ENCODE measurements at places on chromosomes 3 and 15. TPM values are rescaled to one million over a fixed set of nuclear protein-coding genes. Genes with fewer than 3 reads are reported as not detected.

- DNase-seq: no peak
Observed at GRCh38 chr3:111669926-111670630, 74.9 kb upstream of the ZBED2 start.

DNA sequence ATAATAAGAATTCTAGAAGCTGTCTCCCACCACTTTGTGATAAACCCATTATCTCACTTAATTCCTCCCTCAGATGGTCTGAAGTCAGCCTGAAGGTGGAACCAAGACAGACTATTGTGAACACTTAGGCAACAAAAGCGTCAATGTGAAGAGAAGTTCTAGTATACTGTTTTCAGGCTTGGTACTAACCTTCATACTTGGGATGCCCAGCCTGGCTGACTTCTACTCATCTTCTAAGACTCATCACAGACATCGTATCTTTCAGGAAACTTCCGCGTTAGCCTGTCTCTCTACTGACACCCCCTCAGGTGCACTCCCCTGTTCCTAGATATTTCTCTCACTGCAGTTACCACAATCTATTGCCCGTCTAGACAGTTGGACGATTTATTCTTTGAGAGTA is 201.2 kb downstream of the SATB1 start:
- no peak for DNase-seq

- DNase-seq: no peak
Observed at GRCh38 chr15:77455696-77456321, 35.1 kb downstream of the HMG20A start.

DNA sequence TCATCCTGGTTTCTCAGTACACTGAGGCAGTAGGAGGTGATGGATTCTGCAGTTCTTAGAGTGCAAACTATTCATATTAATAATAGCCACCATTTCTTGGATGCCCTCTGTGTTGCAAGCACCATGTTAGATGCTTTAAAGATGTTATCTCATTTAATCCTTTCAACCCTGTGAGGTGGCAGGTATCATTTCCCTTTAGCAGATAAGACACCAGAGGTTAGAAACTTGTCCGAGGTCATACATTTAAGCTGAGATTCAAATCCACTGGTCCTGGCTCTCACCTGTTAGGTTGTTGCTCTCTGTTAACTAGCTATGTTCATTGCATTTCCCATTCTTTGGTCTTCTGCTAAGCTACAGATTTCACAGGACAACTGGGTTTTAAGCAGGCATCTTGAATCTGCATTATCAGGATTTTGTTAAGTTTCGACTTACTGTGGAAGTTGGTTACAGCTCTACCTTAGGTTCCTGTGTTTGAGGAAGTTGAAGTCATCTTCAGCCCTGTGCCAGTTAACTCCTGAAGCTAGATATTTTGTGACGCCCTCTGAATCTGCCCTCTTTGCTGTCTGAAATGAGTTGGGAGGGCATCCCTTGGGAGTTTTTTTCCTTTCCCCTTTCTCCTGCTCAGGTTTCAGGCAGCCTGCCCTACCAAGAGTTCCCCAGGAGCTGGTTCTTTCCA is 6.4 kb downstream of the PDE8A start:
- DNase-seq: no peak

DNA sequence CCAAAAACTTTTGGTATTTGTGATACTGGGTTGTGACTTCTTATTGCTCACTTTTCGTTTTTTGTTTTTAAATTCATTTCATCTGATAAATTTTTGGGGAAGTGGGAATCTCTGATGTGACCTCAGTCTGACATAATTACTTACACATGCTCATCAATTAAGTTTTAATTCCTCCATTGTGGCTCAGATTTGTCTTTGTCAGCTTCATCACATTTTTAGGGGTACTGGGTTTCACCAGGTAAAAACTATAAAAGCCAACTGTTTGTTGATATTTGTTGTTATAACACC is 425.3 kb upstream of the TGFBR2 start:
- DNase-seq: no peak

- DNase-seq: no peak
Observed at GRCh38 chr15:71215126-71215894, 100.0 kb downstream of the THSD4 start.

GRCh38 chr3:98739266-98739665 is 23.9 kb upstream of the ST3GAL6 start:
- no peak for DNase-seq

DNA sequence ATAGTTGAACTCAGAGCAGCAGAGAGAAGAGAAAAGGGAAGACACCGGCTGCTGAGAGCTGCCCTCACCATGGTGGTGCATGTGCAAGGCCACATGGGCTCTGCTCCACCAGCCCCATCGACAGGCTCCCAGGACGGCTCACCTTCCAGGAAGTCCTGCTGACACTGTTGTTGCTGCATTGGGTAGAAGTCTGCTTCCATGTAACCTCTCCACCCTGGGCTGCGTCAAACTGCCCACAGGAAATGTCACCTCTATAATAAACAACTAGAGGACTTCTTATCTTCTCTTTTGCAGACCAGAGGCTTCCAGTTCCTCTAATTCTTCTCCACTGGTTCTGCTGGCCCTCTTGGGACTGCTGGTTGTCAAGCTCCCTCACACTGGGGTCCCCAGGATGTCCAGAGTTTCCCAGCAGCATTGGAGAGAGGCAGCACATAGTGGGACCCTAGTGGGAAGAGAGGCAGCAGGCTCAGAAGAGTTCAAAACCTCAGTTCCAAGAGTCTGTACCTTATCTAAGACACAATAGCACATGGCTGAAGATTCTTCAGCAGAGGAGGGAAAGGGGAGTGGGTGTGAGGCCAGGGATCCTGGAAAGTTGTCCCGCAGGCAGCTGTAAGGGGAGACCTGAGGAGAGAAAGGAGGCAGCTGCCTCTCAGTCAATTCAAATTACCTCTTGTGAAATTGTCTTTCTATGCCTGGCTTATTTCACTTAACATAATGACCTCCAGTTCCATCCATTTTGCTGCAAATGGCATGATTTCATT is 5.8 kb upstream of the CCR3 start:
- no peak for DNase-seq

DNA sequence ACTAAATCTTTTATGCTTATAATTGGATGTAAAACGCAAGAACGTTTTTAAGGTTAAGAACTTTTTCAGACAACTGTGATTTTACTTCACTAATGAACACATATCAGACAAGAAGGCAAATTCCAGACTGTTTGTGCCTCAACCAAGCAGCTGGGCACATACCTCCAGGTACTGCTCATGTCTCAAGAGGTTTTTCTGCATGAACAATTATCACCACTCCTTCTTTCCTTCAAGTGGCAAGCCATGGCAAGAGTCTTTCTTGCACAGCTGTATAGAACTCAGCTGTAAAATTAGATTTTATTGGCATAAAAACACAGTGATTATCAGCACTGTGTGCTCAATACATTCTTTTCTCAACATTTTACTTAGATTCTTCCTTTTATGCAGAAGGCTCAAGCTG is 64.3 kb downstream of the FNDC3B start:
- DNase-seq: no peak

DNA sequence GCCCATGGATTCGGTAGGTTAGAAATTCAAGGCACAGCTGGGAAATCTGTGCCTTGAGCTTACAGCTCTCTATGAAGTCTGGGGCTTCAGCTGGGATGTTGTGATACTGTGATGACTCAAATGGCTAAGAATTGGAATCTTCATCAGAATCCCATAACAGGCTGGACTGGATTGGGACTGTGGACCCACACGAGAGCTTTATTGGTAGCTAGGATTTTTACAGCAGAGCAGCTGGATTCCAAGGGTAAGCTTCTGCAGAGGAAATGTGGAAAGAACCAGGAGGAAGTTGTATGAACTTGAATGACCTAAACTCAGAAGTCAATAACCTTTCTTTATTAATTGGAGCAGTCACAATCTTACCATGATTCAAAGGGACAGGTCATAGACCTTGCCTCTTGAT is 1187.1 kb downstream of the ROBO1 start:
- no peak for DNase-seq

DNA sequence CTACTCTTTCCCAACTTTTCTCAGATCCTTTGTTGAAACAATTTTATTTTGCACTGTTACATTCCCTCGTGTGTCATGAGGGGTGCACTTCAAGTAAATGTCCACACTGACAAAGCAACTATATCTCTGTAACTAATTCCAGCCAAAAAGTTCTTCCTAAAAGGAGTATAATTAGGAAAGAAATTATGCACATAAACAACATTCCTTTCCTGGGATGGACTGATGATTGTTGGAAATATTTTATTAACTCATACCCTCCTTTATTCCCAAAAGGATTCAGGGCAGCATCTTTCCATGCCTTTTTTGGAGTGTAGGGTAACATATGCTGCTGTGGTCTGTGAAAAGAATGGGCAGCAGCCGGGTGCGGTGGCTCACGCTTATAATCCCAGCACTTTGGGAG is 426.1 kb upstream of the THBS1 start:
- DNase-seq: no peak

- DNase-seq: no peak
Observed at GRCh38 chr3:160482796-160483195, 33.2 kb upstream of the TRIM59 start.

GRCh38 chr15:59918994-59919951 is 84.8 kb upstream of the FOXB1 start:
- DNase-seq: no peak

- no peak for DNase-seq
Observed at GRCh38 chr3:72682936-72683452, 165.3 kb downstream of the SHQ1 start.

GRCh38 chr15:39807791-39808190 is 25.1 kb upstream of the FSIP1 start:
- no peak for DNase-seq

DNA sequence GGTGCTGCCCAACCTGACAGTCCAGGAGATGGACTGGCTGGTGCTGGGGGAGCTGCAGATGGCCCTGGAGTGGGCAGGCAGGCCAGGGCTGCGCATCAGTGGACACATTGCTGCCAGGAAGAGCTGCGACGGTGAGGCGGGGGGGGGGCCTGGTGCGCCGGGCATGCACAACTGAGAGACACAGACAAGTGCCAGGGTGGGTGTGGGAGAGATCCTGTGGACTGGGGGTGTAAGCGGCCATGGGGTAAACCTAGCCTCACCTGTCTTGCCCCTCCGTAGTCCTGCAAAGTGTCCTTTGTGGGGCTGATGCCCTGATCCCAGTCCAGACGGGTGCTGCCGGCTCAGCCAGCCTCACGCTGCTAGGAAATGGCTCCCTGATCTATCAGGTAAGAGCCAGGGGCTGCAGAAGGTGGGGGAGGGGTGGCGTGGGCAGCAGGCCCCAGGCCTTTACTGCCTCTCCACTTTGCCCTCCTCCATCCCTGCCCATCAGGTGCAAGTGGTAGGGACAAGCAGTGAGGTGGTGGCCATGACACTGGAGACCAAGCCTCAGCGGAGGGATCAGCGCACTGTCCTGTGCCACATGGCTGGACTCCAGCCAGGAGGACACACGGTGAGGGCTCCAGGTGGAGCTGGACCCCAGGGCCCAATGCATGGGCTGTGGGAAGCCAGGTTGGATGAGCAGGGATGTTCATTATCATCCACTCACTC is 3.3 kb downstream of the CHRD start:
- no peak for DNase-seq

DNA sequence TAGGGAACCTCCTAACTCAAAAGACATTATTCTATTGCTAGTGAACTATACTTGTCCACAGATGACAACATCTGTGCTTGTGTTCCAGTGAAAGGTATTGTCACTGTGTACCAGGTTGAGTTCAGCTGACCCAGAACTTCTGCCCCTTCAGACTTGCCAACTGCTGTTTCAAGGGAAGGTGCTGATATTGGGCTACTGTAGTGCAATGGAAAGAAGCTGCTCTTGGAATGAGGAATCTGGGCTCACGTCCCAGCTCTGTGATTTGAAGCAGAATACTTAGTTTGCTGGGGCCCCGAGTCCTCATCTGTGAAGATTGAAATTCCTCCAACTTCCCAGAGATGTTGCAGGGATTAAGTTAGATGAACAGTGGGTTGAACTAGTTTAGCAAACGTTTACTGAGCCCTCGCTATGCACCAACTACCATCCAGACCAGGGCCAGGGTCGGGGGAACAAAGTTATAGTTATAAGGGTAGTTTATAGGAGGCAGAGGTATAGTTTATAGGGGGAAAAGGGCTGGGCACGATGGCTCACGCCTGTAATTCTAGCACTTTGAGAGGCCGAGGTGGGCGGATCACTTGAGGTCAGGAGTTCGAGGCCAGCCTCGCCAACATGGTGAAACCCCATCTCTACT is 15.9 kb upstream of the UMPS start:
- no peak for DNase-seq

The TGM4 gene
- total RNA-seq: not detected

The POC1A gene
- 12.7 TPM for total RNA-seq

The STIMATE gene
- total RNA-seq: 24.4 TPM

The NR2E3 gene
- 0.17 TPM for total RNA-seq

The TMEM108 gene
- not detected for total RNA-seq
